ENCODE measurements at places on chromosomes 6 and 20. TPM values are rescaled to one million over a fixed set of nuclear protein-coding genes. Genes with fewer than 3 reads are reported as not detected.

DNA sequence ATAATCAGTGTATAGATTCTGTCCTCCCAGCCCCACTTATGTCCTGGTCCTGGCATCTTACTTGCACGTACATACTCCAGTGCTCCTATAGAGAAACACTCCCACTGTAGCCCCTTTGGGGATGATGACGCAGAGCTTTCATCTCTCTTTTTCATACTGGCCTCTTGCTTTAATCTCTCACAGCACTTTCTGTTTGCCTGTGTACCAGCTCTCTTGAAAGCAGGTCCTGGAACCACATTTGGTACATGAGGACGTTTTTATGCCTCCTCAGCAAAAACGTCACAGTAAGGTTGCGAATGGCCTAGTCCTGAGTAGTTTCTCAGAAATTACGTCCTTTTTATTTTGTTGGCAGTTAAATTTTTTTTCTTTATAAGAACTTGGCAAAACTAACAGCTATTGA is 10.8 kb downstream of the L3MBTL3 start:
- no peaks in the 10 kb centered on the region for H3K27me3 ChIP-seq
- DNase-seq = no peak
- H3K27ac ChIP-seq = no peak overlapping the region
- no peak overlapping the region for H3K4me3 ChIP-seq

DNA sequence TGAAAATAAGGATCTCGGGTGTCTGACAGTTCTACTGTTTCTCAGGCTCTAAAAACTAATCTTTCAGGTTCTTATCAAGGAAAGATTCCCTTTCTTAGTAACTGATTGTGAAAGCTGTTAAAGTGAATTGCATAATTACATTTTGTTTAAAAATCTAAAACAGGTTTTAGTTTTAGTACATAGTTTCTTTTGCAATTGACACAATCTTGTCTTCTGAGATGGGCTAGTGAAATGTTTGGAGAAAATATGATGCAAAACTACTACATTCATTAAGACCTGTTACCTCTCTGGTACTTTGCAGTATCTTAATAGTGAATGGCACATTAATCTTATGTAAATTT is 298.4 kb downstream of the UTRN start:
- H3K27ac ChIP-seq = no peak overlapping the region
- peaks cover 4% of the 10 kb centered on the region for H3K36me3 ChIP-seq
- DNase-seq = no peak
- no peak overlapping the region for H3K4me3 ChIP-seq
- H3K27me3 ChIP-seq = no peaks in the 10 kb centered on the region
- H3K4me1 ChIP-seq = peaks cover 13% of the 10 kb centered on the region

- no peak overlapping the region for H3K4me3 ChIP-seq
- no peaks in the 10 kb centered on the region for H3K4me1 ChIP-seq
- DNase-seq = no peak
- H3K27ac ChIP-seq = no peak overlapping the region
Measured at GRCh38 chr20:33883164-33883563, 72.0 kb downstream of the CHMP4B start.

BTN1A1 gene
- total RNA-seq = 0.32 TPM

TRAPPC3L gene
- total RNA-seq = not detected

BLTP3A gene
- 21.5 TPM for total RNA-seq

DNA sequence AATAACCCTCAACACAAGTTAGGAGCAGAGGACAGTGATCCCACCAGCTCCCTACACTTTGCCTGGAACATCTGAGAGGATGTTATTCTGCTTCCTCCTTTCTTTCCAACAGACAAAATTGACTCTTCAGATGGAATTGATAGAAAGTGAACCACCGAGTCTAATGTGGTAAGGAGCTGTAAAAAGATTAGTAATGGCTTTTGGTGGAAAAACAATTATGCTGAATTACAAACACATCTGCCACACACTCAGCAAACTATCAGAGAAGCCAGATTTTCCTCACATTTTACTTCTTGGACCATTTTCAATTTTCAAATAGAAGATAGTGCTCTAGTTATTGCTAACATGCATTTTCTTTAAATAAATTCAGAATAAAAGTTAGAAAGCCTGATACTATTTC is 171.8 kb upstream of the COL21A1 start:
- no peaks in the 10 kb centered on the region for H3K36me3 ChIP-seq
- H3K4me1 ChIP-seq = no peaks in the 10 kb centered on the region
- H3K27ac ChIP-seq = no peak overlapping the region
- no peak overlapping the region for H3K4me3 ChIP-seq
- H3K27me3 ChIP-seq = no peaks in the 10 kb centered on the region
- DNase-seq = no peak

KHDC1 gene
- total RNA-seq = 9.1 TPM

- no peaks in the 10 kb centered on the region for H3K4me1 ChIP-seq
- no peak overlapping the region for H3K4me3 ChIP-seq
- no peak overlapping the region for H3K27ac ChIP-seq
- DNase-seq = no peak
- H3K36me3 ChIP-seq = no peaks in the 10 kb centered on the region
Measured at GRCh38 chr6:25835442-25836283, 3.8 kb upstream of the SLC17A1 start.

GRCh38 chr20:23235173-23236027 is 115.2 kb upstream of the NXT1 start:
- no peak overlapping the region for H3K4me3 ChIP-seq
- peaks cover 12% of the 10 kb centered on the region for H3K4me1 ChIP-seq
- DNase-seq = peak; percentile 52
- H3K27me3 ChIP-seq = peaks cover 8% of the 10 kb centered on the region
- H3K36me3 ChIP-seq = no peaks in the 10 kb centered on the region

ERGIC3 gene
- 229 TPM for total RNA-seq

GRCh38 chr6:168383062-168383854 is 57.7 kb upstream of the SMOC2 start:
- no peak overlapping the region for H3K4me3 ChIP-seq
- DNase-seq = no peak
- no peaks in the 10 kb centered on the region for H3K36me3 ChIP-seq

DNA sequence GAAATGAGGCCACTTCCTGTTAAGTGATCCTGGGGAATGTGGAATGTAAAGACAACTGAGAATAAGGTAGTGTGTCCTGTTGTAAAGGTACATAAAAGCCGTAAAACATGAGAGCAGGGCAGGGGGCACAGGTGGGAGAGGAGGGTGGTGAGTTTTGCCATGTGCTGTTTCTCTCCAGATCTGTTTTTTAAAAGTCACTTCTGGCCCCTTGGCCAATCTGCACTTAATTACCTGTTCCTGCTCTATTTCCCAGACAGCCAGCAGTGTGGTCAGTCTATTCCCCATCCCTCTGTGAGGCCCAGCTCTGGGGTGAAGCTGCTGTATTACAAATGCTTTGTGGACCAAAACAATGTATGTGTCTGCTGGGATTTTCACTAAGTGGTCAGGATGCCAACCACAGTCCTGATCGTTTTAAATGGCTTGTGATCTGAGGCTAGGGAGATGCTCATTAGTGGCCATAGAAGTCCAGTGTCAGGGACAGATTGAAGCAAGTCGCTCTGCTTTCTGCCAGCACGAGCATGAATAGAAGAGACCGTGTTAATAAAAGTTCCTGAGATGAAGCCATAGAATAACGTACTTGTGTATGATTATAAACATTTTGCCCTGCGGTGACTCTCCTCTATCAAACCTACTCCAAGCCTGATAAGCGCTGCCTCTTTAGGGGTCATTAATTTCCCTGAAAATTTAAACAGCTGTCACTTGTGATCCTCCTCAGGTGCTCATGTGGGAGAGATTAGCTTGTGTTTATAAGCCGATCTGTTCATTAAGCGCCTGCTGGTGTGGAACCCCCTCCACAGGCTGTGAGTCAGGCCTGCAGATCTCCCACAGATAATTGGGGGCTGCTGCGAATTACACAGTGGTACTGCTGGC is 111.8 kb upstream of the CENPW start:
- no peaks in the 10 kb centered on the region for H3K4me1 ChIP-seq
- no peak overlapping the region for H3K4me3 ChIP-seq
- no peak for DNase-seq
- H3K27me3 ChIP-seq = no peaks in the 10 kb centered on the region
- no peaks in the 10 kb centered on the region for H3K36me3 ChIP-seq
- no peak overlapping the region for H3K27ac ChIP-seq

DNA sequence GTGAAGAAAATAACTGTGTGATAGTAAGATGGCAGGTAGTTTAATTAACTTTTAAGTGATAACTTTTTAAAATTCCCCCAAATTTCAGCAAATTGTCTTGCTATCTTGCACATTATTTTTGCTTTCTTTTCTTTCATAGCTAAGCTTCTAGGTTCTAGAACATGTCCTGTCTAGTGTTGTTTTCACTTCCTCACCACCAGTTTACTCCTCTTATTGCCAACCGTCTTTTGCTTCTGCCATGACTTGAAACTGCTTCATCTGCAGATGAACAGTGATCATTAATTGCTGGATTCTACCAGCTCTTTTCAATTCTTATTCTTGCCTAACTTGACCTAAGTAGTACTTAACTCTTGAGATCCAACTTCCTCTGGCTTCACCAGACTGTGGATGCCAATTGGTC is 137.8 kb downstream of the CENPW start:
- no peaks in the 10 kb centered on the region for H3K36me3 ChIP-seq
- no peak overlapping the region for H3K4me3 ChIP-seq
- no peak overlapping the region for H3K27ac ChIP-seq
- DNase-seq = no peak
- no peaks in the 10 kb centered on the region for H3K4me1 ChIP-seq

- no peak for DNase-seq
- no peaks in the 10 kb centered on the region for H3K36me3 ChIP-seq
- peaks cover 25% of the 10 kb centered on the region for H3K4me1 ChIP-seq
Measured at GRCh38 chr6:137231895-137232294, 12.7 kb upstream of the IFNGR1 start.

DNA sequence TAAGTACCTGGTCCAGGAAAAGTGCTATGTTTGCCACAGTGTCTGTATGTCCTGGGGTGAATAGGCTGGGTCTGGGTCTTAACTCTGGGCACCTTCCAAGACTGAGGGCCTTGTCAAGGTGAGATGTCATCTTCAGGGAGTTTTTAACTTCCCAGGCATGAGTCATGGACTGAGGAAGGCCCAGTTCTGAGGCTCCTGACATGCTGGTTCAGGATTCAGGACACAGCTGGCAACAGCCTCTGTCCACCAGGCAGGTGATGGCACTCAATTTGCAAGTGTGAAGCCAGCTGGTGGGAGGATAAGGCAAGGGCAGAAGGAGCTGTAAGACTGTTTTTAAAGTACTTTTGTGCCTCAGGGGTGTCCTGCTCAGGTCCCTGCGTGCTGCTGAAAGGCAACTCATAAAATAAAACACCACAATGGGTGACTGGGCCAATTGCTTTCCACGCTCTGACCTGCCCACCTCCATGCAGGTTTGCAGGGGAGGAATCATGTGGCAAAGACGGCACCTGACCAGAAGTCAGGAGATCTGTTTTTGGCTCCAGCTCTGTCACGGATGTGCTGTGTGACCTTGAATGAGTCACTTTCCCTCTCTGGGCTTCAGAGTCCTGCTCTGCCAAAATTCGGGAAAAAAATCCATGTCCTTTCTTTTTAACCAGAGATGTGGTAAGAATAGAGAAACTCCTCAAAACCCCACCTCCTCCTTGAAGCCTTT is 4.9 kb upstream of the PACSIN1 start:
- no peak overlapping the region for H3K4me3 ChIP-seq
- no peaks in the 10 kb centered on the region for H3K27me3 ChIP-seq
- H3K36me3 ChIP-seq = no peaks in the 10 kb centered on the region

- DNase-seq = no peak
- H3K27me3 ChIP-seq = peaks cover 3% of the 10 kb centered on the region
- no peaks in the 10 kb centered on the region for H3K36me3 ChIP-seq
- no peak overlapping the region for H3K4me3 ChIP-seq
- H3K4me1 ChIP-seq = no peaks in the 10 kb centered on the region
Measured at GRCh38 chr6:18752278-18753068, 365.3 kb downstream of the RNF144B start.
